ENCODE measurements at places on chromosomes 7 and 10. TPM values are rescaled to one million over a fixed set of nuclear protein-coding genes. Genes with fewer than 3 reads are reported as not detected.

The SPDYE2B gene
- total RNA-seq, result not detected

The ERVW-1 gene
- total RNA-seq, result not detected

The GET4 gene
- total RNA-seq, result 71.2 TPM

The GBX1 gene
- not detected for total RNA-seq

The LIPF gene
- total RNA-seq, result not detected

The MUC3A gene
- total RNA-seq, result 22.3 TPM

The ECHDC3 gene
- 10.4 TPM for total RNA-seq

The HOXA10 gene
- 6.9 TPM for total RNA-seq

Measured in A549 treated with AZD2906 at 1 μM for 4 hours (cell line).